ENCODE measurements at places on chromosomes 2 and 18. TPM values are rescaled to one million over a fixed set of nuclear protein-coding genes. Genes with fewer than 3 reads are reported as not detected.

- H3K4me1 ChIP-seq, result no peaks in the 10 kb centered on the region
- no peak for DNase-seq
- no peaks in the 10 kb centered on the region for H3K36me3 ChIP-seq
- no peaks in the 10 kb centered on the region for H3K27me3 ChIP-seq
- H3K27ac ChIP-seq, result no peak overlapping the region
Measured at GRCh38 chr18:79657342-79657996, 22.1 kb upstream of the CTDP1 start.

GRCh38 chr2:158718196-158718585, 76.9 kb upstream of the DAPL1 start:
- no peaks in the 10 kb centered on the region for H3K4me1 ChIP-seq
- no peak overlapping the region for H3K27ac ChIP-seq
- DNase-seq, result no peak
- H3K36me3 ChIP-seq, result no peaks in the 10 kb centered on the region
- no peaks in the 10 kb centered on the region for H3K27me3 ChIP-seq

GRCh38 chr2:230942371-230942770, 17.3 kb upstream of the GPR55 start:
- H3K4me3 ChIP-seq, result no peak overlapping the region
- DNase-seq, result no peak
- H3K27me3 ChIP-seq, result no peaks in the 10 kb centered on the region
- H3K27ac ChIP-seq, result no peak overlapping the region
- H3K36me3 ChIP-seq, result no peaks in the 10 kb centered on the region
- peaks cover 19% of the 10 kb centered on the region for H3K4me1 ChIP-seq

- no peaks in the 10 kb centered on the region for H3K27me3 ChIP-seq
- no peak overlapping the region for H3K27ac ChIP-seq
- H3K36me3 ChIP-seq, result no peaks in the 10 kb centered on the region
- no peak overlapping the region for H3K4me3 ChIP-seq
- H3K4me1 ChIP-seq, result no peaks in the 10 kb centered on the region
- DNase-seq, result no peak
Measured at GRCh38 chr2:233772583-233772982, 5.5 kb upstream of the MROH2A start.

The ATL2 gene
- total RNA-seq, result 48.2 TPM

- no peak for DNase-seq
- H3K4me1 ChIP-seq, result no peaks in the 10 kb centered on the region
- H3K36me3 ChIP-seq, result no peaks in the 10 kb centered on the region
- H3K27ac ChIP-seq, result no peak overlapping the region
Measured at GRCh38 chr2:155157065-155157464, 458.6 kb downstream of the KCNJ3 start.

Data from GM12878 (cell line).